ENCODE measurements at places on chromosomes 3 and 15.

GRCh38 chr15:92845126-92845508, 55.0 kb upstream of the CHD2 start:
- no peak for DNase-seq

DNA sequence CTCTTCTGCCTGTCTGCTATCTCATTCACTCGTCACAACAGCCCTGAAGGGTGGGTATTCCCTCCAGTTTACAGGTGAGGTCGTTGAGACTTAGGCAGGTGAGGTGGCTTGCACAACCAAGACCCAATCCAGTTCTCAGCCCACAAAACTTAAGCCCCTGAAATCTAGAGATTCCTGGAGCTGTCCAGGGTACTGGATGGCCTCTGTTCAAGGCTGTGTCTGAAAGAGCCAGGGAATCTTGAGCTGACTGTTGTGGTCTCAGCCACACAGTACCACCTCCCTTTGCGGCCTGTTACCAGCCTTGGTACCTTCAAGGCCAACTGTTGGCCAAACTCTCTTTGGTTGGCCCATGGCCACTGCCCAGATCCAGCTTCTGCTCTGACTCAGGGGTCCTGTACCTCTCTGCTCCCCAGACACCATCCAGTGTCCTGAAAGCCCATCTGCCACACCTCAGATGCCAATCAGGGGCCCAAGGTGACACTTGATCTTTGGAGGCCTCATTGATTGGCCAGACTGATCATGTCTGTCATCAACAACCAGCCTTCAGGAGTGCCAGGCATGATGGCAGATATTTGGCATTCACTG, 10.9 kb upstream of the FAM107A start:
- DNase-seq, result no peak

DNA sequence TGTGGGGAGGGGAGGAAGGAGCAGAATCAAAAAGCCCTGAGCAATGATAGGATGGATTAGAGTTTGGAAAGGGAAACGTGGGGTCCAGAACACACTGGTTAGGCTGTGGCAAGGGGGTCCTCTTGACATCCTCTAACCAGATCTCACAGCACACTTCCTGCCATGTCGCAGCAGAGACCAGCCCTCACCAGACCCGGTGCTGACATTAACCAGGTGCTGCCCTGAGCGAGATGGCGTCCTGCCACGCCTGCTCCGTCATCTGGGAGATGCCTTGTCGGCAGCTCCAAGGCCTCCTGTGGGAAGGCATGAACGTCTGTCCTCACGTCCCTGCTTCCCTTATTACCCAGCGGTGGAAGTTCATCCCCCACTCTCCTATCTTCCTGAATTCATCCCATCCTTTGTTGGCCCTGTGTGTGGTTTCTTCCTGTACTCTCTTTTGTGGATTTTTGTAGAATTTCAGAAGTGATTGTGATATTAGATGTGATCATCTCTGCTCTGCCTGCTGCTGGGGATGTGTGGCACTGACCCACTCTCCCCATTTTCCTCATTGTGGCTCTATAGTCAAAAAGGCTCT, 29.4 kb upstream of the MYZAP start:
- DNase-seq, result no peak

GRCh38 chr3:172100482-172100881, 61.1 kb downstream of the FNDC3B start:
- DNase-seq, result no peak

GRCh38 chr3:65666448-65667091, 372.1 kb downstream of the MAGI1 start:
- DNase-seq, result no peak

- no peak for DNase-seq
These were observed 33.9 kb downstream of the ILDR1 start for GRCh38 chr3:121988146-121988545.

GRCh38 chr15:99447497-99448371, 118.0 kb upstream of the MEF2A start:
- DNase-seq, result no peak

DNA sequence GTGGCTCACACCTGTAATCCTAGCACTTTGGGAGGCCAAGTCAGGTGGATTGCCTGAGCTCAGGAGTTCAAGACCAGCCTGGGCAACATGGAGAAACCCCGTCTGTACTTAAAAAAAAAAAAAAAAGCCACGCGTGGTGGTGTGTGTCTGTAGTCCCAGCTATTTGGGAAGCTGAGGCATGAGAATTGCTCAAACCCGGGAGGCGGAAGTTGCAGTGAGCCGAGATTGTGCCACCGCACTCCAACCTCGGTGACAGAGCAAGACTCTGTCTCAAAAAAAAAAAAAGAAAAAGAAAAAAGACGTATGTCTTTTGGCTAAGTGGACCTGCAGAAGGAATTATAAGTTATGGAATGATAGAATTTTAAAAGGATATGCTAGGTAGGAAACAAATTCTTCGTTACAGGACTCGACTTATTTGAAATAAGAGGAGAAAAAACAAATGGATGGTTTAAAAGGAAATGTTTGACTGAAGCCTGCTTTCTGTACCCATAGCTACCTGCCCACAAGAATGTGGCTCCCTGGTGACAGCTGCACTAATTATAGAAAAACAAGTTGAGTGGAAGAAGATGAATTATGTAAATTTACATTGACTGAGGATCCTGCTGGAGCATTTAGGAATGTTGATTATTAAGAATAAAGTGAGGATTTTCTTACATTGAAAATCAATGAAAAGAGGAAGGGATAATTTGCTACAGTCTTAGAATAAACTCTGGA, 36.0 kb upstream of the SKIL start:
- DNase-seq, result no peak

DNA sequence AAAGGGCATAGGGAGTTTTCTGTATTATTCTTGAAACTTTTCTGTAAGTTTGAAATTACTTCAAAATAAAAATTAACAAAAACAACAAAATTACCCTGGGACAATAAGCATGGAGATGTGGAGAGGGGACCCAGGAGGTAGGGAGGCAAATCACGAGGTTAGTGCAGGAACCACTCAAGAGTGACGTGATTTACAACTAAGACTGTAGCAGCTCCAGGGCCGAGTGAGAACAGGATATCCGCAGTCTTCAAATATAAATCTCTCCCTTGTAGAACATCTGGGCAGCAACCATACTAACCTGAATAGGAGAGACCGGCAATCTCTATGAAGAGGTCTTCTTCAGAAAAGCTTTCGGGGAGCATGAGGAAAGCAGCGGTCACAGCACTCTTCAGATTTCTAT, 17.3 kb downstream of the TAMM41 start:
- DNase-seq, result no peak

- DNase-seq, result no peak
These were observed 324.5 kb downstream of the CNTN4 start for GRCh38 chr3:2423143-2423542.

DNA sequence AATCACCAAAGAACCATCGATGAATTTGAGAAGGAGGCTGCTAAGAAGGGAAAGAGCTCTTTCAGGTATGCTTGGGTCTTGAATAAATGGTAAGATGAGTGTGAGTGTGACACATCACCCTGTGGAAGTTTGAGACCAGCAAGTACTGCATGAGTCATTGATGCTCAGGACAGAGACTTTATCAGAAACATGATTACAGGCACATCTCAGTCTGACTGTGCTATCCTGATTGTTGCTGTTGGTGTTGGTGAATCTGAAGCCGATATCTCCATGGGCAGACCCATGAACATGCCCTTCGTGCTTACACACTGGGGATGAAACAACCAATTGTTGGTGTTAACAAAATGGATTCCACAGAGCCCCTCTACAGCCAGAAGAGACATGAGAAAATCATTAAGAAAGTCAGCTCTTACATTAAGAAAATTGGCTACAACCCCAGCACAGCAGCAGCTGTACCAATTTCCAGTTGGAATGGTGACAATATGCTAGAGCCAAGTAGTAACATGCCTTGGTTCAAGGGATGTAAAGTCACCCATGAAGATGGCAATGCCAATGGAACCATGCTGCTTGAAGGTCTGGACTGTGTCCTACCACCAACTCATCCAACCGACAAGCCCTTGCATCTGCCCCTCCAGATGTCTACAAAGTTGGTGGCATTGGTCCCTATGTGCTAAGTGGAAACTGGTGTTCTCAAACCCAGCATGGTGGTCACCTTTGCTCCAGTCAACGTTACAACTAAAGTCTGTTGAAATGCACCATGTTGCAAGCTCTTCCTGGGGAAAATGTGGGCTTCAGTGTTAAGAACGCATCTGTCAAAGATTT, 20.5 kb downstream of the TM4SF4 start:
- no peak for DNase-seq

DNA sequence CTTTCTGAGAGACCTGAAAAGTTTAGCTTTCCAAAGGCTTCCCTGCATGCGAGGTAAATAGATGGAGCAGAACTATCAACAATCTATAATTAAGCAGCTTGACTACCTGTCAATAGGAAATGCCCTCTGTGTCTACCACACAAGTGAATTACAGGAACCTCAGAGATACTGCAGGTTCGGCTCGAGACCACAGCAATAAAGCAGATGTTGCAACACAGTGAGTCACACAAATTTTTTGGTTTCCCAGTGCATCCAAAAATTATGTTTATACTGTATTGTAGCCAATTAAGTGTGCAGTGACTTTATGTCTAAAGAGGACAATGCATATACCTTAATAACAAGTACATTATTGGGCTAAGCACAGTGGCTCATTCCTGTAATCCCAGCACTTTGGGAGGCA, 252.0 kb downstream of the UBE2E2 start:
- DNase-seq, result no peak

DNA sequence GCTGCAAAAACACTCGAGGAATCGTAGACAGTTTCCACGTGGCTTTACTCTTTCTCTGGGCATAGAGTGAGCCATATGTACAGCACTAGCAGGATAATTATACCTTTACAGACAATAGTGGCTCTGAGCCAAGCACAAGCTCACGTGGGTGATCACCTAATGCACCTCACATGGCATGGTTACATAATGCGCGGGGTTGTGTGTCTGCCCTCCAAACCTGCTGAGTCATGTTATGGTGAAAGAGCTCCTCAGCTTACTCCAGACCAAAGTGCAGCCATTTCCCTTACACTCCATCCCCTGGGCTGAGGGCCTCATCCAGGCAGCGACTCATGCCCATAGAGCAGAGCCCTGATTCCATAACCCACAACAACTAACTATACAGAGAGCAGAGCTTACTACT, 1458.4 kb upstream of the CADM2 start:
- no peak for DNase-seq

GRCh38 chr3:57755368-57755675, 787 bp upstream of the SLMAP start:
- DNase-seq, result no peak

DNA sequence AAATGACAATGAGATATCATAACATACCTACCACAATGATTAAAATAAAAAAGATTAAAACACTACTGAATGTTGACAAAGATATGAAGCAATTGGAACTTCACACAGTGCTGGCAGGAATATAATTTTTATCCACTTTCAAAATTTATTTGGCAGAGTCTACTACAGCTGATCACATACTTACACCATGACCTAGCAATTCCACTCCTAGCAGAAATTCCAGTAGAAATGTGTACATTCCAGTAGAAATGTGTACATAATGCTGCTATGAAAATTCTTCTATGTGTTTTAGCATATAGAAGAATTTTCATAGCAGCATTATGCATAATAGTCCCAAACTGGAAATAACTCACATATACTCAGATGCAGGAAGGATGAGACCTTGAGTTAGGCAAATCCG, 43.5 kb downstream of the IFT57 start:
- no peak for DNase-seq

- no peak for DNase-seq
These were observed 139.2 kb upstream of the EOMES start for GRCh38 chr3:27861046-27862036.

DNA sequence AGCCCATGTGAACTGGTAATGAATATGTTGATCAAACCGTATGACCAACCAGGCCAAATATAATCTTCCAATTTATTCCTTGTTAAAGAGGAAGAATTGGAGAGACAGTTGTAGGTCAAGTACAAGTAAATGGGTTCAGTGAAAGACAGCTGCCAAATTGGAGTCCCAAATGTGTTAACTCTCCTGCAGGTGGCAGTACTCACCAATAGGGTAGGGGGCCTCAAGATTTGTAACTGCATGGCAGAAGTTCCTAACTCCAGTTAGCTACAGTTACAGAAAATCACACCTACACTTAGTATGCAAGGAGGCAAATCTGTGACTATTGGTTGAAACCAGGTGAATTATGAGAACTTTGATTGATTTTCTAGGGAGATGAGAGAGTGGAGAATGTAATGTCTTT, 278.0 kb downstream of the ZBBX start:
- no peak for DNase-seq

- DNase-seq, result peak; percentile 49
These were observed at the start of gene KAT2B for GRCh38 chr3:20039765-20040547. Gene KAT2B, plus strand, starts transcription at chr3:20040446. Its CDS starts 32 bp downstream, at chr3:20040478.

DNA sequence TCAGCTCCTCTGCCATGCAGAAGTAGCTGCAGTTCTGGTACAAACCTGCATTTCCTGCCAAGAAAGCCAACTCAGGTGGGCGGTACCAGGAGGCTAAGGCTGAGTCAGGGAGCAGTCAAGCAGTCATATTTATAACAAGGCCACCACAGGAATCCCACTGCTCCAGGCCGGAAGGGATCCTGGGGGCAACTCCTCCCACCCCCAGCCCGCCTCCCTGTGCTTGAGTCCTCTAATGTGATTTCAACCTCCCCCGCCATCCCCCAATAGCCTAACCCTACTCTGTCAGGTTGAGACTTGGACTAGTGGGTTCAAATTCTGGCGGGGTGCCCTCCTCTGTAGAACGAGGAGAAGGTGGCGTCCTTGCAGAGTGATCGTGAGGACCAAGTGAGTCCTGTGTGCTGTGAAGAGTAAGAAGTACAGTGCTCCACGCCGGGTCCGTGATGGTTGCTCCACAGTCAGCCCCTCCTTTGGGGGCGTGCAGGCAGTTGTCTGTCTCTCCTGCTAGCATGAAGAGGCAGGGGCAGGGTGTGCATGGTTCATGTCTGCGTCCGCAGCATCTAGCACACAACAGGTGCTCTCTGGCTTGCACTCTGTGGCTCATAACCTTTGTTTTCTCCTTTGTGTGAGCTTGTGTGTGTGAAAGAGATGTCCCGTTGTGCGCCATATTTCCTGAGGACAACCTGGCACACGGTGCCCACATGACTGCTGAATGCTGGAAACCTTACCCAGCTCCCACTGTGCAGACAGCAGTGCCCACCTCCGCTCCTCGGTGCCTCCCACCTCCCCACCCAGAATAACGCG, 78.3 kb downstream of the SMAD6 start:
- DNase-seq, result peak; percentile 36

DNA sequence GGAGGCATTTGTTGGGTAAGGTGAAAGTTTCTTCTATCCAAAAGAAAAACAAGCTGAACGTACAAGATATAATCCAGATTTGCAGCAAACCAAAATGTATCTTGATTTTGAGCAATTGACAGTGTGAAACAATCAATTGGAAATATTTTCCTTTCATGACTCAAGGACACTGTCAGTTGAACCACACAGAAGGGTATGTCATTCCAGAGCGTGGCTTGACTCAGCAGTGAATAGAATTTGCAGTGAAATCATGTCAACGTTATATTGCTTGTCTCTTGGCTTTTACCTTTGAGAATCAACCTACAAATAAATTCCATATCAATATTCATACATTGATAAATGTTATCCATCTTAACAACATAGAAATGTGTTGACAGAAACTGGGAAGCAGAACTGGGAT, 78.2 kb downstream of the TM2D3 start:
- DNase-seq, result no peak

- no peak for DNase-seq
These were observed 231.6 kb upstream of the ZNF717 start for GRCh38 chr3:76016769-76017439.
